IMR-90 (cell line): ENCODE measurements at places on chromosomes 1 and 21. TPM values are rescaled to one million over a fixed set of nuclear protein-coding genes. Genes with fewer than 3 reads are reported as not detected.

The INSRR gene
- not detected in 2 replicates for total RNA-seq

The KIF17 gene
- 4.5 and 4.7 TPM in 2 replicates for total RNA-seq

The FCRL4 gene
- not detected in 2 replicates for total RNA-seq

The CR1L gene
- not detected in 2 replicates for total RNA-seq

The HSD3B2 gene
- not detected in 2 replicates for total RNA-seq

The MCOLN2 gene
- 0.54 and 1.1 TPM in 2 replicates for total RNA-seq

The TP73 gene
- not detected in 2 replicates for total RNA-seq

The GBP6 gene
- total RNA-seq = not detected in 2 replicates

The LSS gene
- total RNA-seq = 35.3 and 43.4 TPM in 2 replicates

The LCK gene
- total RNA-seq = not detected in 2 replicates
